ENCODE measurements at places on chromosomes 2 and 18. TPM values are rescaled to one million over a fixed set of nuclear protein-coding genes. Genes with fewer than 3 reads are reported as not detected.

DNA sequence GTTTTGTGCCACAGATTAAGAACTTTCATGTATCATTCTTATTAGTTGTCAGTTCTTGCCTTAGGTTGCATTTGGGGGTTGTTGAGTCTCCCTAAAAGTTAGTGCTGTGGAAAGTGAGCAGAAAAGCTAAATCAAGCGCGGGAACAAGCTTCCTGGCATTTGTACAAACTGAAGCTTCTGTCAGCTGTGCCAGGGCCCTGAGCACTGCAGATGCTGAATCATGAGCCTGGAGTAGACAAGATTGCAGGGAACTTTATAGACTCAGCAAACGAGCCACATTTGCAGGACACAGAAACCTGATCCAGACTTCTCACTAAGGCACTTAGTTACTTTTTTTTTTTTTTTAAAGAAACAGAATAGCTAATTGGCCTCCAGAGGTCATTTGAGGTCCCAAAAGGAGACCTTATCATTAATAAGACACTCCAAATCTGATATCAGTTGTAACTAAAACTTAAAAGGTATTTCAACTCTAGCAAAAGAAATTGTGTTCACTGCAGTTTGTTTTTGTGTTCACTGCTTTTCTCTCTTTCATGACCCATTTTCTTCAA is 88.7 kb downstream of the ADAM23 start:
- H3K4me3 ChIP-seq: no peak overlapping the region
- no peak for DNase-seq
- no peaks in the 10 kb centered on the region for H3K27me3 ChIP-seq
- peaks cover 4% of the 10 kb centered on the region for H3K4me1 ChIP-seq

DNA sequence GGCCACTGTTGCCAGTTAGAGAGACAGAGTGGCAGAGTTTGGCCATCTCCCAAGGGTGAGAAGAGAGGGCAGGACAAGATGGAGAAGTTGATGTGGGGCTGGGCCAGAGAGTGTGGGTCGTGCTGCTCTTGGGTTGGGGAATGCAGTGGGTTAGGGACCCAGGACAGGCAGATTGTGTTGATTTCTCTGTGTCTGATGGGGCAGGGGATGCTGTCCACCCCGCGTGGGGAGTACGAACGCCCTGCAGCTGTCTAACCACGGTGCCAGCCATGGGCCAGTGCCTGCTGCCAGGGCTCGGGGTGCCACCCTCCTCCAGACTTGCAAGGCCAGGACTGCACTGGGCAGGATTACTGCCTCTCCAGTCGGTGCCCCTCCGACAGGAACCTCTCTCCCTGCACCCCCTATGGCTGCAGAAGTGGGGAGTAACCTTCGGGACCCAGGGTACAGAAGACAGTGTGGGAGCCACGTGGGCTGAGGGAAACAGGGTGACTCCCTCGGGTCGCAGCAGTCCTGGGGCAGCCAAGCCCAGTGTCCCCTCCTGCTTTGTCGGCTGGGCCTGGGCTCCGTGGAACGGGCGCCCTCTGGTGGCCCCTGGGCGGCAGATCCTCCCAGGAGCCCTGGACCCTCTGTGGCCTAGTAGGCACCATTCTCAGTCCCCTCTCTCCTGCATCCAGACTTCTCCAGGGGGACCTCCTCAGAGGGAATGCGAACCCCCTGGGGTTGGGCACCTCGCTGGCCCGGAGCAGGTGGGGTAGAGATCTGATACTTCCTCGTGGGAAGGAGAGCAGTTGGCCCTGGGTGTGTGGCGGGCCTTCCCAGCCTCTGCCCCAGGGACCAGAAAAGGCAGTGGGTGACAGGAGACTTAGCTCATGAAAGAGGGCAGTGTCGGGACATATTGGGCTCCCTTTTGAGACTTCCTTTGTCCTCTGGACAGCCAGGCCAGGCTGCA is 2.7 kb downstream of the GPC1 start:
- DNase-seq: no peak
- H3K27me3 ChIP-seq: no peaks in the 10 kb centered on the region
- H3K4me3 ChIP-seq: peak overlapping the region; percentile 74
- H3K36me3 ChIP-seq: no peaks in the 10 kb centered on the region
- H3K27ac ChIP-seq: peak overlapping the region; percentile 76

DNA sequence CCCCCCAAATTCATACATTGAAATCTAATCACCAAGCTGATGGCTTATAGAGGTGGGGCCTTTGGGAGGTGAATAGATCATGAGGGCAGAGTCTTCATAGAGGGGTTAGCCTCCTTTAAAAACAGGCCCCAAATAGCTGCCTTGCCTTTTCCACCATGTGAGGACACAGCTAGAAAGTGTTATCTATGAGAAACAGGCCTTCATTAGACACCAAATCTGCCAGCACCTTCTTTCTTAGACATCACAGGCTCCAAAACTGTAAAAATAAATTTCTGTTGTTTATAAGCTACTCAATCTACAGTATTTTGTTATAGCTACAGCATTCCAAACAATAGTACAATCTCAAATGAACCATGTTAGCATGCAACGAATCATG is 459.3 kb upstream of the GCFC2 start:
- H3K36me3 ChIP-seq: no peaks in the 10 kb centered on the region
- H3K4me1 ChIP-seq: no peaks in the 10 kb centered on the region
- H3K4me3 ChIP-seq: no peak overlapping the region
- no peak for DNase-seq

GRCh38 chr2:14081521-14081920 is 551.0 kb upstream of the LRATD1 start:
- H3K27me3 ChIP-seq: no peaks in the 10 kb centered on the region
- H3K36me3 ChIP-seq: no peaks in the 10 kb centered on the region
- H3K4me3 ChIP-seq: no peak overlapping the region
- no peak overlapping the region for H3K27ac ChIP-seq

The HPCAL1 gene
- total RNA-seq: 57.8 TPM

The RIT2 gene
- total RNA-seq: not detected

The CD8B gene
- total RNA-seq: not detected

The SULT1C2 gene
- 2.2 TPM for total RNA-seq

GRCh38 chr2:120251880-120252224 is 800 bp upstream of the RALB start:
- DNase-seq: no peak
- peaks cover 21% of the 10 kb centered on the region for H3K4me1 ChIP-seq
- H3K36me3 ChIP-seq: peaks cover 4% of the 10 kb centered on the region
- peaks cover 23% of the 10 kb centered on the region for H3K27me3 ChIP-seq

GRCh38 chr2:49225126-49225525 is 70.8 kb upstream of the FSHR start:
- H3K27ac ChIP-seq: no peak overlapping the region
- H3K4me3 ChIP-seq: no peak overlapping the region
- no peak for DNase-seq

DNA sequence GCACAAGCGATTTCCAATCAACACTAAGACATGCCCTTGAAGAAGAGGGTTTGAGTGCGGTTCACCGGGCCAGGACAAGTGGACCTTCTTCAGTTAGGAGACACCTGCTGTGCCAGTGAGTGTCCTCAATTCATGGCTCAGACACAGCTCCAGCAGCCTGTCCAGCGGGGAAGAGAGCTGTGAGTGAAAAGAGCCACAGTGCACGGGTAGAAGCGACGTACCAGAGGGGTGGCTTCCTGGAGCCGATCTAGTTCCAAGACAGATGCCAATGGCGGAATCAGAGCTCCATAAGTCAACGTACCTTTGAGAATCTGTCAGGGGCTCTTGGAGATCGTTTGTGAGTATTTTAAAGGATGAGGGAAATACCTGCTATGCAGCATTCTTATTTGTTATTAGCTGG is 119.9 kb upstream of the SALL3 start:
- no peaks in the 10 kb centered on the region for H3K4me1 ChIP-seq
- no peaks in the 10 kb centered on the region for H3K27me3 ChIP-seq
- H3K27ac ChIP-seq: no peak overlapping the region
- no peaks in the 10 kb centered on the region for H3K36me3 ChIP-seq
